ENCODE measurements at places on chromosomes 16 and 17.

DNA sequence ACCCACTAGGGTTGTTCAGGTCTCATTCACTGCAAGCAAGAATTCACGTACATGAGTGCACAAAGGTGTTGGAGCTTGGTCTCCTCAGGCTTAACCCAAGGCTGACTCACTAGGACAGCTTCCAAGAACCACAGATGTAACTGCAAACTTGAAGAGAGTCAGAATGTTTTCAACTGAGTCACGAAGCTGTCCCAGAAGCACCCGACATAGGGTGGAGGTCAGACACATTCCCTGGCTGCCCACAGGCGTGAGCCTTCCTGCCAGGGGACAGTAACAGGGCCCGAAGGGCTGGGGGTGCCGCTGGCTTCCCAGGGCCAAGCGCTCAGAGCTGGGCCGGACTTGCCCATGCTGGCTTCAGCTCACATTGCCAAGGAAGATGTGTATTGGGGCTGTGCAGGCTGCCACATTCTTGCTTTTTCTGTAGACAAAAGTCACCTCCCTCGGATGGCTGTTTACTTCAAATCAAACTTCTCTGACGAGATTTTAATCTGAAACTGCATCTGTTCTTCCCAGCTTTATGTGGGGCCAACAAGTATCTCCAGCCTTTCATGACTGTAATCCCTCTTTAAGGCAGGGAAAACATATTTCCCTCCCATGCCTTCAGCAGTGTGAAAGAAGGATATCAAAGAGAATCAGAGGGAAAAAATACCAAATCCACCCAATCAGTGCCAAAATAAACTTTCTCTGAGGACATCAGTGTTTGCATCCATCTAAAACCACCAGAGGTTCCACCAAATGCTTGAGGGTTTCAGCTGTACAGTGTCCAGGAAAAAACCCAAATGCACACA lies 14.3 kb downstream of the CMTM3 start:
- no peak for DNase-seq

DNA sequence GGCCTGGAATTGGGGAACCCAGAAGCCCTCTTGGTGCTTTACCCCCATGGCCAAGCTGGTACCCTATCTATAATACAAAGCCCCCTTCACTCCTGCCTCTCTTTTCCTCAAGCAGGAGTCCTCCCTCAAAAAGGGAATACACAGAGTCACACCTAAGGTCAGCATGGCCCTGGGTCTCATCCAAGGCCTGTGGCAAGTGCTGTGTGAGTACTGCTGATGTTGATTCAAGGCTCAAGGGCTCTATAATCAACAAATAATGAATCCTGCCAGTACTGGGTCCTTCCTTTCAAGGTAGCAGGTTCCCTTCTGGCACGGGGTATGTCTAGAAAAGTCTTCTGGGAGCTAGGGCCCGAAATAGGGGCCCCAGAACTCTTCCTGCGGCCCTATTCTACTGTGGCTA lies 187.3 kb downstream of the CYB561 start:
- DNase-seq = no peak

GRCh38 chr16:14527411-14528044 lies 102.5 kb downstream of the PARN start:
- no peak for DNase-seq

DNA sequence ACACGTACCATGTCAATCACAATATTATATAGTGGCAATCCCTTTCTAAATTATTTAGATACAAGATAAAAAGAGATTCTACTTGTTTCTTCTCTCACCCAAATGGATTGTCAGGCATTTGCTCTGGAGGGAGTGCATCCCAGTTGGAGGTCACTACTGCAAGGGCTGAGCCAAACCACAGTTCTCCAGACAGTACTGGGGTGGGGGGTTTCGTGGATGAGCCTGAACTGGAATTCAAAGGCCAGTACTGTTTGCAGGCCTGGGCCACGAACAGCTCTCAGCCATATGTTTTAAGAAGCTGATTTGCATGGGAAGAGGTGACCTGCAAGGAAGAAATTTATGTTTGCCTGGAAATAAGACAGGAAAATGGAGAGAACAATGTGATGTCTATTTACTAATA lies 314.9 kb downstream of the PMP22 start:
- no peak for DNase-seq

- DNase-seq = no peak
Measured at GRCh38 chr17:15451680-15452079, 15.7 kb downstream of the CDRT4 start.

DNA sequence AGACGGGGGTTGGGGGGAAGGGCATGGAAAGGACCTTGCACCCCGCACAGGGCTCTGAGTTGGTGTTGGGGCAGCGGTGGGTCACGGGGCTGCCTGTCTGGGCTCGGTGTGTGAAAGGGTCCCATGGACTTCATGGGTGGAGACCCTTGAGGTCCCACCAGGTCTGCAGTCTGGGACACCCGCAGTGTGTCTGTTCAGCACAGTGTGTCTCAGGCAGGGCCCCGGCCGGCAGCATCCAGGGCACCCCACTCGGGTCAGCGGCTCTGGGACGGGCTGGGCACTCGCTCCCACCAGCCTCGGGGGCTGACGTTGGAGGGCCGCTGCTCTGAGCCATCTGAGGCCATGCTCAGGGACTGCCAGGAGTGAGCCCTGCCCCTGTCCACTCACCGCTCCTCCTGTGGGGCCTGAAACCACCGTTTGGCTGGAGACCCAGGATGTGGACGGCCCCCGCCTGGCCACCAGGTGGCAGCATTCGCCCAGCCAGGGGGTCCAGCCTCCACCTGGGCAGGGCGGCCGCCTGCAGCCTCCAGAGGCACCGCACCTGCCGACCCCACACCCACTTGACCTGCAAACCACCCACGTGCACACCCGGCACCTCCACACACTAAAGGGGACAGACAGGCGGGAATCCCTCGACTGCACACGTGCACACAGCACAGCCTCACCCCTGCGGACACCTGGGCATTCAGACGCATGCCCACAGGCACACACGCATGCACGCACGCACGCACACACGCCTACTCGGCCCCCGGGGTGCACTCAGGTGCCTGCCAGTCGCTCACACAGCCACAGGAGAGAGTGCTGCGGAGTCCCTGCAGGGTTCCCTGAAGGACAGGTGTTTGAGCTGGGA lies 10.1 kb upstream of the ZFPM1 start:
- DNase-seq = peak; percentile 94

- no peak for DNase-seq
Measured at GRCh38 chr17:30173649-30174048, 57.0 kb downstream of the NSRP1 start.

DNA sequence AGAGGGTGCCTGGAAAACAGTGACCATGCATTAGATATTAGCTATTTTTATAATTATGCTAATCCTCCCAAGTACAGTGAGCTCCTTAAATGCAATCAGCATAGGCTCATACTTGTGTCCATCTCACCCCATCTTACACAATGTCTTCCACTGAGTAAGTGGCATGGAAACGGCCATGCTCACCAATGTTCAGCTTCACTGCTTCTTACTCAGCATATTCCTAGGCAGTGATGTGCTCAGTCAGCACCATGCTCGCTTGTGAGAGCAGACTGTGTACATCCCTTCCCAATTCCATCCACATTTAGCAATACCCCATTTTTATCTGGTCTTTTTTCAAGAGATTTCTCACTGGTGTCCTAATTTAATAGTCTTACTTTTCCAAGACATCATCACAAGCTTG lies 454.8 kb upstream of the SOX9 start:
- no peak for DNase-seq

DNA sequence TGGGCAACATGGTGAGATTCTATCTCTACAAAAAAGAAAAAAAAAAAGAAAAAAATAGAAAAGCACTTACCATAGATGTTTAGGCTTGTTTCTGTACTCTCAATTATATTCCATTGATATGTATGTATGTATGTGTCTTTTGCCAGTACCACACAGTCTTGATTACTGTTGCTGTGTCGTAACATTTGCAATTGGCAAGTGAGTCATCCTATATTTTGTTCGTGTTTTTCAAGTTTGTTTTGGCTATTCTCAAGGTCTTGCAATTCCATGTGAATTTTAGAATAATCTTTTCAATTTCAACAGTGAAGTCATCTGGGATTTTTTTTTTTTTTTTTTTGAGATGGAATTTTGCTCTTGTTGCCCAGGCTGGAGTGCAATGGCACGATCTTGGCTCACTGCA lies 19.3 kb downstream of the SPECC1 start:
- DNase-seq = no peak

GRCh38 chr16:11629071-11630030 lies 38.9 kb upstream of the SNN start:
- DNase-seq = no peak

DNA sequence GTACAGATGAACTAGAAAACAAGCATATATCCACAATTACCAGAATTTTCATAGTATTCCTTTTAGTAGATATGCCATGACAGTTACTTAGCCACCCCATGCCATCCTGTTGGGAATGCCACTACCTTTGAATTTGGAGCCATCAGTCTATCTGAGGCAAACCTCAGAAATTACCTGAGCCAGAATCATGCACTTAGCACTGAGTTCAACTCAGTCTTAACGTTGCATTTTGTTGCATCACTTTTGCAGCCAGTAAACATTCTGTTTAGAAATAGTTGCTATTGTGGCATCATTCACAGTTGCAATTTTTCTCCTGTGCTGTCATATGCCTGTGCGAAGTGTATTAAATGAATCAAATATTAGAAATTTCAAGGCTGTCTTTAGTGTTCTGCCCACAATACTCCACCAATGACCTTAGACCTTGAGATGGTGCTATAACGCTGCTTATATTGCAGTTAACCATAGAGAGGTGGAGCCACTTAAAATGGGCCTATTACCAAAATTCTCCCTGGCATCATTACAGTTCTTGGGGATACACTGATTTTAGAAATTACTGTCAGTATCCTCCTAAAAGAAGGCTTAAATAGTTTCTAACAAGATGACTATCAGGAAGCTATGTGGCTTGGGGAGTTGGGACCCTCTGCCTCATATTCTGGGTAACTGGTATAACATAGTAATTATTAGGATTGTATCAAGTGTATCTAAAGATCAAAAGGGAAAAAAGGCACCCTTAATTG lies 11.1 kb downstream of the PTRH2 start:
- DNase-seq = no peak

- peak; percentile 61 for DNase-seq
Measured at GRCh38 chr17:5097101-5097834, 14.4 kb downstream of the ZNF232 start.

- no peak for DNase-seq
Measured at GRCh38 chr17:35084987-35085386, 21.5 kb upstream of the RFFL start.

DNA sequence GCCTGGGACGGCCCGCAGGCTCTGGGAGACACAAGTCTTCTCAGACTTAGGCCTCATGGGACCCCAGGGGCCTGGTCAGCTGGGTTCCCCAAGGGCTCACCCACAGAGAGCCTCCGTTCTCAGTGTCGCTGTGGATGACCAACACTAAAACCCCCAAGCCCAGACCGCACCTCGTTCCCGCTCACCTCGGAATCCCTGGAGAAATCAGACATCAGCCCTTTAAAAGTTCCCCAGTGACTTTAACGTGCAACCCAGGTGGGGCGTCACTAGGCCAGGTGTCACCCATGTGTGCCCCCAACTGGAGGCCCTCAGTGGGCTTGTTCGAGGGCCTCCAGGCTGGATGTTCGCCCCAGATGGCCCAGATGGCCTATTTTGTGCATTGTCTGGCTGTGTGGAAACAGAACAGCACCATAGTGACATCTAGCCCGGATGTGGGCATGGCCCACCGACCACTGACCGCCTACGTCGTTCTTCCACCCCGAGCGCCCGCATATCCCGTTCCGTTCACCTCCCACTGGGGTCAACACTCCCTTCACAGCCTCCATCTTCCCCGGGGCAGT lies 52.3 kb upstream of the DNAH17 start:
- DNase-seq = no peak

GRCh38 chr16:4679850-4680636 lies 13.3 kb upstream of the NUDT16L1 start:
- no peak for DNase-seq

DNA sequence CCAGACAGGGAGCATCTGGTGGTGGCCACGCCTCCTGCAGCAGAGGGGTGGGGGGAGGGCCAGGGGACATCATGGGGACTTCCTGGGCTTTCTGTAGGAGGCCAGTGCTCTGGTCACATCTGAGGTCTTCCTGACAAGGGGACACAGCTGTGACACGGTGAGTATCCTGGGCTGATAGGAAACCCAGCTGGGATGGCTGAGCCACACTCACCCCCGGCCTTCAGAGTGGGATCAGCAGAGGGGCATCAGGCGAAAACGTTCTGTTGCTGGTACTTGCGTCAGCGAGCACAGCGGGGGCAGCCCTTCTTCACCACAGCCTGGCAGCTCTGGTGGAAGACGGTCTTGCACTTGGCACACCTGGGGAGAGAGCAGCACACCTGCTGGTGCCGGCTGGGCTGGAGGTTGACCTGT lies 122.9 kb upstream of the SMURF2 start:
- DNase-seq = no peak

GRCh38 chr17:49910858-49911204 lies 58.2 kb upstream of the DLX4 start:
- no peak for DNase-seq

DNA sequence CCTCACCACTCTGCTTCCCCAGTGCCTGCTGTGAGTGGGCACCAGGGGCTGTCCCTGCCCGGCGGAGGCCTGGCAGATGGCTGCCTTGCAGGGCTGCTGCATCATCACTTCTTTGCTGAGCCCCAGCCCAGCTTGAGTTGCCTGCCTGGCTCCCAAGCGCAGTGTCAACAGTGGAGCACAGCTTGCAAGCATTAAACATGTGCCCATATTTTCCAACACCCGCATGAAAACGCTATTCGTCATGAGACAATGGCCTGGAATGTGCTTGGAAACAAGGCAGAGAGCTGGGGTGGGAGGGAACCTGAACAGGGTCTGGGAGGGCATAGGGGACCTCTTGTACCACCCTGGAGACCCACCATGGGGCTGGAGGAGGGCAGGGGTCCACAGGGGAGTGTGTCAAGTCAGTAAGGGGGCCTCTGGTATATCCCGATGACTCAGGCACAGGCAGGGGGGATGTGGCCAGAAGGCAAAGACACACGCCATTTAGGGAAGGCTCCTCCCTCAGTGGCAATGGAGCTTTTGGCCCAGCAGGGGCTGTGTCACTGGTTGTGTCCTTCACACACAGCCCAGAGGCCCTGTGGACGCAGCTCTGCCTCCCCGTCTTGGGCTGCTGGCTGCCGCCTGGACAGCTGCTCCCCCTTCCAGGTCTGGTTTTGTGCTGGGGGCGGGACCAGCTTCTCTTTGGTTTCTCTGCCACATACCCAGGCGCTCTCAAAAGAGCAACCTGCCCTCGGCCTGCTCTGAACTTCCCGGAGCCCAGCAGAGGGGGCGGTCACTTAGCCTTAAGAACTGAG lies 17.4 kb upstream of the MTSS2 start:
- peak; percentile 28 for DNase-seq

- DNase-seq = peak; percentile 8
Measured at GRCh38 chr17:8153525-8153956, 1.3 kb upstream of the PER1 start.

DNA sequence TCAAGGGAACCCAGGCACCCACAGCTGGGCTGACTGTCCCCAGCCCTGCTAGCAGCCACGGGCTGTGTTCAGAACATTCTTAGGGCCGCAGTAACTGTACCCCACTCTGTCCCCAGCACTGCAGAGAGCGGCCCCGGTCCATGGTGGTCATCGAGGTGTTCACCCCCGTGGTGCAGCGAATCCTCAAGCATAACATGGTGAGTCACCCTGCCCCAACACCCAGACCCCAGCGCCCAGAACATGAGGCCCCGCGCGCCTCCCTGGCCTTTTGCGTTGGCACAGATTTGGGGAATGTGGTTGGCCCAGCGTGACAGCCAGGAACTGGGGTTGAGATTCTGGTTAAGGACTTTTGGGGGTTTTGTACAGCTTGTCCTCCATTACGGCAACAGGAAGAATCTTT lies 114.9 kb upstream of the PLCG2 start:
- no peak for DNase-seq

- no peak for DNase-seq
Measured at GRCh38 chr16:20203272-20203671, 124.0 kb downstream of the GP2 start.

- DNase-seq = no peak
Measured at GRCh38 chr17:41538565-41538991, 10.5 kb upstream of the KRT19 start.

Measured in NCI-H1417 (cell line).